Activated naive CD8-positive, alpha-beta T cell treated with anti-CD3 and anti-CD28 coated beads for 36 hours (primary cell): ENCODE measurements at places on chromosomes 12 and 14.

- DNase-seq, result no peak
Observed at GRCh38 chr12:26798023-26798422, 35.0 kb downstream of the ITPR2 start.

- DNase-seq, result no peak
Observed at GRCh38 chr14:50978888-50979287, 34.6 kb upstream of the PYGL start.

DNA sequence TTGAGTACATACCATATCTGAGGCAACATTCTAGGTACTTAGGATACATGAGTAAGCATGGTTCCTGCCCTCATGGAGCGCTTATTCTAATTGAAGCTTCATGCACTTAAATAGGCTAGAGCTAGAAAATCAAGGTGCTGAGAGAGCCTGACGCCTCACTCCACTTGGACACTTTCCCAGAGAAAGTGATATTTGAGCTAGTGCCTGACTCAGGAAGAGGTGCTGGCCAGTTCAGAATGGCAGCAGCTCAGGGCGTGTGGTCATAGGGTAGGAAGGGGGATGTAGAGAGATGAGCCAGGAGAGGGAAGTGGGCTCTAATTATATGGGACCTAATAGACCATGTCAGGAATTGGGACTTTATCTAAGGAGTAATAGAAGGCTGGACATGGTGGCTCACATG, 33.3 kb downstream of the TULP3 start:
- no peak for DNase-seq

DNA sequence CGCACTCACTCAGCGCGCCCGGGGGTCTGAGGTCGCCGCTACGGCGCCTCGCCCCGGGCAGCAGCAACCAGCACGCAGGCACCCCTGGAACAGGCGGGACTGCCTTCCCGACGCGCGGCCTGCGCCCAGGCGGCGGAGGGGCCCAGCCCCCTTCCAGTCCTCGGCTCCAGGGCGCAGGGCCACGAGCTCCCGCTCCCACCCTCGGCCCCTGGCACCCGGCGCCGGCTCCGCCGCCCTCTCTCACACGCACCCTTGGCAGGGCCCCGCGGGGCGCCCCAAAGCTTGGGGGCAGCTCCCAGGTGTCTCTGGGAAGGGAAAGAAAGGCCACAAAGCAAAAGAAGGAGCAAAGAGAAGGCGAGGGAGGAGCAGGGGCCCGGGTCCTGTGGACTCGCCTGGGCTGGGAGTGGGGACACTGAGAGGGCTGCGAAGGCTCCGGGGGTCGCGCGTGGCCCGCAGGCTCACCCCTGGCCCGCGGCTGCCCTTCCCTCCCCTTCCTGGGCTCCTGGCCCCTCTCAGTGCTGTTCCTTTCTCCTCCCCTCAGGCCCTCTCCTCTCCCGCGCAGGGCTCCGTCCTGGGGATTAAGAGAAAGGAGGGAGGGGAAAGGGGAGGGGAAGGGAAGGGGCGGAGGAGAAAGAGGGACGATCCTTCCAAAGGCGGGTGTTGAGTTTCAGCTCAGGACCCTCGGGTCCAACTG, 907 bp upstream of the EFS start:
- no peak for DNase-seq

GRCh38 chr14:84421621-84422020, 1108.3 kb upstream of the FLRT2 start:
- no peak for DNase-seq

- DNase-seq, result no peak
Observed at GRCh38 chr14:37550511-37550910, 44.5 kb downstream of the FOXA1 start.

DNA sequence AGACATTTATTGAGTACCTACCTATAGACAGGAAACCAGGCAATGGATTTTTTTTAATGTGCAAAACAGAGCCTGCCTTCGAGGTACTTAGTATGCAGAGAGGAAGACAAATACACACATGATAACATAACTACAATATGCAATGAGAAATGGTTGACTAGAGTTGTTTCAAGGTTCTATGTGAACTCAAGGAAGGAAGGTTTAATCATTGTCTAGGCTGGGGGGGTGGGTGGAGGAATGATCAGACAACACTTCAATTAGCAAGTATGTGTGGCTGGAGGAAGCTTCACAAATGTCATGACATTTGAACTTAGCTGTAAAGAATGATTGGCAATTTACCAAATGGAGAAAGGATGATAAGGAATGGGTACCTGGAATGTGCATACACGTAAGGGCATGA, 985.3 kb downstream of the FLRT2 start:
- DNase-seq, result no peak

DNA sequence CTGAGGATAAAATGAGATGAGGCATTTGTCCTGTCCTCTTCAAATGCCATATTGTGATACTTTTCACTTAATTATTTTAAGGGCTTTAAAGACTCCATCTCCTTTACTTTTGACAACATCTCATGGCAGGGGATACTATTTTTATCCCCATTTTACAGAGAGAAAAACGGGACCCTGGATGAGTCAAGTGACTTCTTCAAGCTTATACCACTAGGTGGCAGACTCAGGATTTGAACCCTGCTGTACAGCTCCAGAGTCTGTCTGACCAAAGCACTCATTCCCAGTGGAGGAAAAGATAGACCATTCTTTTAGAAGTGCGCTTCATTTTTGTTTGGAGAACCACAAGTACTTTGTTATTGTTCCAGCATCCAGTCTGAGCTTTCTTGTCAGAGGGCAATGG, 1.7 kb upstream of the SMOC1 start:
- no peak for DNase-seq

GRCh38 chr12:71461787-71462328, 22.3 kb downstream of the LGR5 start:
- DNase-seq, result no peak

DNA sequence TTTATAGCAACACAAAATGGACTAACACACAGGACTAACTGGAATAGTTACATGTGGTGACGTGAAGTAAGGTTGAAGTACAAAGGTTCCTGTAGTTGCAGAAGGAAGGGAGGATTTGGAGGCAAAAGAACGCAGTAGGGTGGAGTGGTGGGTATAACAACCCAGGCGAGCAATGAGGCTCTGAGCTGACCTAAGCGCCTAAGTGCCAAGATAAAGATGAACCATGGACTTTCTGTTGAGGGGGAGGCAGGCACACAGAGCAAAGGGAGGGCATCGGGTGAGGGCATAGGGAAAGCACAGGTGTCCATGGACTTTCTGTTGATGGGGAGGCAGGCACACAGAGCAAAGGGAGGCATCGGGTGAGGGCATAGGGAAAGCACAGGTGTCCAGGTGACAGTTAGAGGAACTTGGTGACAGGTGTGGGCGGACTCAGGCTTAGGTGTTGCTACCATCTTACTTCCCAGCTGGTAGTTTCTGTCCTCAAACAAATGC, 15.2 kb downstream of the SCNN1A start:
- no peak for DNase-seq

DNA sequence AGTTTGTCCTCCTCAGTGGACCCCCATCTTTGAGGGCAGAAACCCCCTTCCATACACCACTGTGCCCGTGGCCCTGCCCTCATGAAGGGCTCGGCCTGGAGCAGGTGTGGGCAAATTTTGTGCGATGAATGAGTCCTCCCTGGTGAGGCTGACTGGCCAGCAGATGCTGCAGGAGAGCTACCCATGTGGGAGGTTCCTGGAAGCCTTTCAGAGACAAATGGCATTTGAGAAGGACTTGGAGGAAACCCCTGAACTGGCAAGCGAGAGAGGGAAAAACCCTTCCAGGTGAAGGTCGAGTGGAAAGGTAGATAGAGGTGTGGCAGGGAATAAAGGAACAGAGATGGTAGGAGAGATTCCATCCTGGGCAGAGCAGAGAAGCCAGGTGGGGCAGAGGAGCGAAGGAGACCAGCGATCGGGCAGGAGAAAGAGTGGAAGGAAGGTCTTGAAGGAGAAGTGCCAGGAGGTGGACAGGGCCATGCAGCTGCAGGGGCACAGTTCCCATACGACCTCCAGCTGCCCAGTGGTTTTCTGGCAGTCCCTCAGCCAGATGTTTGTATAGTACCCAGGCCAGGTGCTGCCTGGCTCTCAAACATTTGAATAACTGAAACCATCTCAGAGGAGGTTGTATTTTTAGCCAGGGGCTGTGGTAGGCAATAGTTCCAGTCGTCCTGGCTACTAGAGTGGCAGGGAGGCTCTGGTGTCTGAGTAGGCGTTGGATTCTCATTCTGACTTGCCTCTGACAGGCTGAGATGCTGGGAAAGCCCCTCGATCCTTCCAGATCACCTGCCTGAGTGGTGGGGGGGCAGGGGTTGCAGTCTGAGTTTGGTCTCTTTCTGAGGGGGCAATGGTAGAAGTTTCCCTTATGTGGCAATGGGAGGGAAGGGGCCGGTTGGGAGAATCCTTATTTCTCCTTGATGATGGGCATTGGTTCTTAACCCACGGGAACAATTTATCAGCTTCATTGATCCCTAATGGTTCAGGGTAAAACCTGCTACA, 40.1 kb downstream of the FBXL14 start:
- peak; percentile 73 for DNase-seq

- DNase-seq, result no peak
Observed at GRCh38 chr12:34598851-34599529, 576.7 kb downstream of the ALG10 start.

DNA sequence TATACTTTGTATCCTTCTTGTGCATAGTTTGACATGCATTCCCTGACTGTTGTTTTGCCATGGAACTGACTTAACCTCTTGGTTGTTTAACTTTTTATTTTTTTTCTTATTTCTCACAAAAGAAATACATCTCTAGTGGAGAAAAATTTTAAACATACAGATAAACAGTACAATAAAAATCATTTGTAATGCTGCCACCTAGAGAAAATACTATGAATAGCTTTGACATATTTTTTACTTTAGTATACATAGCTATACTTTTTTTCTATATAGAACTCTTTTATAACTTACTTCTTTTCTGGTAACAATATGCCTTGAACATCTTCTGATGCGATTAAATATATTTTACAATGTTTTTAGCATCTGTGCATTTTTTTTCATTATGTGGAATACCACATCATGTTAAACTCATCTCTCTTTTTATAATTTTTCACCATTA, 184.5 kb downstream of the AKAP6 start:
- no peak for DNase-seq

GRCh38 chr14:35688126-35688826, 120.8 kb downstream of the RALGAPA1 start:
- no peak for DNase-seq

GRCh38 chr14:100045642-100046344, 19.4 kb upstream of the EVL start:
- no peak for DNase-seq

- no peak for DNase-seq
Observed at GRCh38 chr12:47269916-47270315, 190.2 kb upstream of the AMIGO2 start.

- DNase-seq, result no peak
Observed at GRCh38 chr14:59347511-59347900, 117.7 kb downstream of the GPR135 start.

DNA sequence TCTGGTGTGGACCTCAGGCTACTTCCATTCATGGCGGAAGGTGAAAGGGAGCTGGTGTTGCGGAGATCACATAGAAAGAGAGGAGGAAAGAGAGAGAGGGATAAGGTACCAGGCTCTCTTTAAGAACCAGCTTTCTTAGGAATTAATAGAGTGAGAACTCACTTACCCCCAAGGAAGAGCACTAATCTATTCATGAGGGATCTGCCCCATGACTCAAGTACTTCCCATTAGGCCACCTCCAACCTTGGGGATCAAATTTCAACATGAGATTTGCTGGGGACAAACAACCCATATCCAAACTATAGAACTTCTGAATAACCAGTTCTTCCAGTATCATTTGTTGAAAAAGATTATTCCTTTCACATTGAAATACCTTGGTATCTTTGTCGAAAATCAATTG, 34.0 kb upstream of the C2CD5 start:
- no peak for DNase-seq

- no peak for DNase-seq
Observed at GRCh38 chr12:75650595-75651341, 139.4 kb upstream of the KRR1 start.

DNA sequence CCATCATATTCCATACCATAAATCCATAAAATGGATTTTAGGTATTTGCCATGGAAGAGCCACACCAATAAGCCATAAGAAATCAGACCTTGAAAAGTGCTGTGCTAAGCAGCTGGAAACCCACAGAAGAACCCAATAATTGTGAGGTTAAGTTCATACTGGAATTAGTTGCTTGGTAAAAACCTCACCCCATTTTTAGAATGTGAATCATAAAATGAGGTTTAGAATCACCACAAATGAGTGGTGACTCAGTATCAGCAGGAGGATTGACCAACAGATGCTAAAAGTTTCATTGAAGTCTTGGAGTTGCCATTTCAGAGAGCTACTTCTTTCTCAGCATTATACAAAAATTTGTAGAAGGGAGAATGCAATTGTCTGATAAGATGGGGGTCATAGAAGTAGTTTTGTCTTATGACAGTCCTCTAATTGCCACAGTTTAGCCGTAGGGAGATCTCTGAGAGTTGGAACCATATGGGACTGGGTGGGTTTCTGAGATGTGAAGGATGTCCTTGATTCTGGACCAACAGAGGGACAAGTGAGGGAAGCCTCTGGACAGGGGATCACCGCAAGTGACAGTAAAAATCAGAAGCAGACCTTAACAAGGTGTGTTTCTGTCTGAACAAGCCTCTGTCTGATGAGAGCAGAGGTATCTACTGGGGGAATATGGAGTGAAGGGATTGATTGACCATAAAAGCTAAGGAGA, 1.4 kb upstream of the STON2 start:
- DNase-seq, result no peak

DNA sequence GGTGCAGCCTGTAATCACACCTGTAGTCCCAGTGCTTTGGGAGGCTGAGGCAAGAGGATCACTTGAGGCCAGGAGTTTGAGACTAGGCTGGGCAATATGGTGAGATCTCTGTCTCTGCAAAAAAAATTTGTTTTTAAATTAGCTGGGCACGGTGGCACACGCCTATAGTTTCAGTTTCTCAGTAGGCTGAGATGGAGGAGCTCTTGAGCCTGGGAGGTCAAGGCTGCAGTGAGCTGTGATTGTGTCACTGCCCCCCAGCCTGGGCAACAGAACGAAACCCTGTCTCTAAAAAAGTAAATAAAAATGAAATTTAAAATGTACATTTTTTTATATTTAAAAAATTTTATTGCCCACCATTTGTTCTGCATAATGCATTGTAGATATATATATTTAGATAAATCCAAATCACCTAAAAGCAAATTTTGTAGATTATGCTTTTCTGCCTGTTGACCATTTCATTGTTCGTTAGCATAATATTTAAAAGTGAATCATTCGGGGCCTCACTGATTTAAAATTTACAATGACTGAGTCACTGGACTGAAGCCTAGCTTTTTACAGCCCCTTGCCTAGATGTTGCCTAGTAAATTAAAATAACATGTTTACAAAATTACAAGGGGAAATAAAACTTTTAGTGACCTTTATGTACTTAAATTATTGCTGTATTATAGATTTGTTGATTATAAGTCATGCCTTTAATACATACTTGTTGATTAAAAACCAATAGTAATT, 87.9 kb downstream of the USP15 start:
- DNase-seq, result no peak

- no peak for DNase-seq
Observed at GRCh38 chr12:120546050-120546386, 11.9 kb downstream of the RNF10 start.

DNA sequence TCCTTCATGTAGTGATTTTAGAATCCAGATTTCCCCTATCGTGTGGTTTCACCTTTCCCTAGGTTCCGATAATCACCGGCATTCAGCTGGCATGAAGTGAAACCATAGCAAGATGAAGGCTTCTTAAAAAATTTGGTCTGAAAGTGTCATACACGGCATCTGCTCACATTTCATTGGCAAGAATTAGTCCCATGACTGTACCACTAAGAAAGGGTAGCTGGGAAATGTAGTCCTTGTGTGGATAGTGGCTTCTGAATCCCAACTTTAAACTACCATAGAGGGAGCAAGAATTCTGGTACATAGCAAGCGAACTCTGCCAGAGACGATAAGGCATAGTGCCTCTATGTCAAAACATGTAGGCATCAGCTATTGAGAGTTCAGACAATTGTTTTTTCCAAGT, 360.1 kb upstream of the TBX3 start:
- DNase-seq, result no peak
